ENCODE measurements at places on chromosomes 1 and 21. TPM values are rescaled to one million over a fixed set of nuclear protein-coding genes. Genes with fewer than 3 reads are reported as not detected.

Gene CASZ1
- 0.51 TPM for polyA plus RNA-seq

Gene CRP
- polyA plus RNA-seq = not detected

Gene CMPK1
- 17.5 TPM for polyA plus RNA-seq

Gene RNU1-1
- polyA plus RNA-seq = not detected

Gene KRTAP19-3
- not detected for polyA plus RNA-seq

Gene FAM163A
- polyA plus RNA-seq = 1.1 TPM

Gene TLCD4
- 0.96 TPM for polyA plus RNA-seq

Gene PLPP3
- 32.2 TPM for polyA plus RNA-seq

Gene CD164L2
- polyA plus RNA-seq = 0.05 TPM

Gene RUNX1
- polyA plus RNA-seq = 9.9 TPM

Gene FCRL2
- not detected for polyA plus RNA-seq

Gene CRNN
- polyA plus RNA-seq = not detected

Gene PYHIN1
- polyA plus RNA-seq = not detected

Gene TPTE
- polyA plus RNA-seq = not detected

Gene CACNA1S
- polyA plus RNA-seq = not detected

Gene GIPC2
- polyA plus RNA-seq = not detected

Gene FCRL1
- not detected for polyA plus RNA-seq

Gene KANK4
- polyA plus RNA-seq = 0.02 TPM

Gene KCNAB2
- polyA plus RNA-seq = 6.1 TPM

Gene LHX4
- not detected for polyA plus RNA-seq

Gene PPM1J
- 6.7 TPM for polyA plus RNA-seq

Gene IQGAP3
- 15.6 TPM for polyA plus RNA-seq

Gene PLXNA2
- polyA plus RNA-seq = 7.3 TPM

Gene RNU1-2
- polyA plus RNA-seq = not detected

Gene LMX1A
- not detected for polyA plus RNA-seq

Gene FTCD
- 0.33 TPM for polyA plus RNA-seq

Gene CD53
- not detected for polyA plus RNA-seq

Gene ATAD3B
- polyA plus RNA-seq = 47.6 TPM

All from SK-N-SH (cell line).